ENCODE measurements at places on chromosomes 4 and X.
A peak's percentile ranks its signal among the peaks of the same experiment; 100 is the strongest.

DNA sequence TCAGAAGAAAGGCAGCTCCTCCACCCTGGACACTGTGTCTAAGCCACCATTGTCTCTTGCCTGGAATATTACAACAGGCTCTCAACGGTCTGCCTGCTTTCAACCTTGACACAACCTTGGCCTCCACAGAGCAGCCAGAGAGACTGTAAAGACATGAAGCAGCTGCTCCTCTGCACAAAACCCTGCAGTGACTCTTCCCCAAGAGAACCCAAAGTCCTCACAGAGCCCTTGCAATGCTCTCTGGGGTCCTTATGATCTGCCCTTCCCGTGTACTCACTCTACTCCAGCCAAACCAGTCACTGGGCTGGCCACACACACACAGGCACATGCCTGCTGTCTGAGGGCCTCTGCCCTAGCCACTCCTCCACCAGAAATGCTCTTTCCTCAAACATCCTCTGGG lies 75.9 kb upstream of the CPEB2 start:
- DNase-seq: no peak

- no peak for DNase-seq
Measured at GRCh38 chr4:961351-962230, 11.8 kb downstream of the DGKQ start.

DNA sequence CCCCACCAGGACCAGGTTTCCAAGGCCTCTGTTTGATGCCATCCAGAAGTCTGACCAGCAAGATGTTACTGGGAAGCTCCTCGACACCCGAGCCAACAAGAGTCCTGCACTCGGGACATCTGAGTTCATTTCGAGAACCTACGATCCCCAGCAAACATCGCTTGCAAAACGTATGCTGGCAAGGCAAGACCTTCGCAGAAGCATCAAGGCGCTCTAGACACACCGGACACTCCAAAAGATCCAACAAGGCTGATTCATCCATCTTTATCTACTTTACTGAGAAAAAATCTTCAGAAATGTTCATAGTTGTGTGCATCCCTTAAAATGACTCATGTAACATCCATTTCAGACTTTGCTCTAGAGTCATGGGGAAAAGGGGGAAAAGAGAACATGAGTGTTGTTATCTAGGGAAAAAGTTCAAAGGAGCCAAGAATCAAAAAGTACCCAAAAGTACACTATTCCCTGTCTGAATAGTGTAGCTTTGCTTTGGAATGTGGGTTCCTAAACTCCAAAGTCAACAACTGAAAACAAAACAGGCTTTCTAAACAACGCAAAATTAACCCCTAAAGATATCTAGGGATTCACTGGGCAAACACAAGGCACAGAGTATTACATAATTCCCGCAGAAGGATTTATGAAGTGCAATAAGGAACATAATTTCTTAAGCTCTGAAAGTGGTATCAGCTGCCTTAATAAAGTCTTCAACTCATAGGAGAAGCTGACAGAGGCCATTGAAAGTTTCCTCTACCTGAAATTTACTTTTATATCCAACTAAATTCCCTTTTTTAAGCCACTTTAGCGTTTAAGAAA lies 1.6 kb downstream of the SH3RF1 start:
- no peak for DNase-seq

DNA sequence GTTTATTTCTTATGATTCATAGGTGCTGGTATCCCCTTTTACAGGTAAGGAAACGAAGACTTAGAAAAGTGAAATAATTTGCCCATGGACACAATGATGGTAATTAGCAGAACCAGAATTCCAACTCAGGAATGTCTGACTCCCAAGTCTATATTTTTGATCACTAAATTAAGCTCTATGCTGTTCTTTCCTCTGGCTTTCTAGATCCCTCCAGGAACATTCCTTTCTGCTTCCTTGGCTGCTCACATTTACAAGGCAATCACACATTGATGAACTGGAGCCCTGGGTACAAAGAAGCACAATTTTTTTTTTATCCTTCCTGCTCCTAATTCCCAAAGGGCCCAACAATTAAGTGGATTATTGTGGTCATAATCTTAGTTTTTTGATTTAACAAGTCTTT lies 7.0 kb upstream of the CDKN2AIP start:
- no peak for DNase-seq

DNA sequence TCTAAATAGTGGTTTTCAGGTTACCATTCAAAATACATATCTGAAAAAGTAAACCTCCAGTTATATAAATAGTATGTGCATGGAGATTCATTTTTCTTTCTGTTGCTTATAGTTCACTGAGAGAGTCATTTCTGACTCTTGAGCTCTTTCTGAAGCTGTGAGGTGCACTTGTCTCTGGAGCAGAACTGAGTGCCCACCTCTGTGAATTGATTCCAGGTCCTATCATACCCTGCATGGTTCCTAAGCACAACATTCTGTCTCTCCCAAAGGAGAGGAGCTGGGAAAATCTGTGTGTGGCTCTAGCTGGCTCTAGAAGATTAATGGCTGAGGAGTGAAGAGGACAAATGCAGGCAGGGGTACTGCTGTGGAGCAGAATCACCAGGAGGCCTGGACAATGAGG lies 161.6 kb upstream of the HCCS start:
- no peak for DNase-seq

DNA sequence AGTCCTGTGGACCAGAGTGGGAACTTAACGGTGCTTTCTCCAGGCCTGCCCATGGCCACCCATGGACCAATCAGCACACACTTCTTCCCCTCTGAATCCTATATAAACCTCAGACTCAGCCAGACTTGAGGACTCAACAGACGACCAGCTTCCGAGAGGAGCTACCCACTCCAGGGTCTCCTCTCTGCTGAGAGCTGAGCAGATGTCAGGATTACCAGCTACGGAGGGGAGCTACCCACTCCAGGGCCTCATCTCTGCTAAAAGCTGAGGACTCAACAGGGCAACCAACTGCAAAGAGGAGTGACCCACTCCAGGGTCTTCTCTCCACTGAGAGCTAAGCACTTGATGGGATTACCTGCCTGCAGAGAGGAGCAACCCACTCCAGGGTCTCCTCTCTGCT lies 80.0 kb upstream of the DDX60 start:
- no peak for DNase-seq

- no peak for DNase-seq
Measured at GRCh38 chr4:10974371-10974770, 289.8 kb upstream of the CLNK start.

DNA sequence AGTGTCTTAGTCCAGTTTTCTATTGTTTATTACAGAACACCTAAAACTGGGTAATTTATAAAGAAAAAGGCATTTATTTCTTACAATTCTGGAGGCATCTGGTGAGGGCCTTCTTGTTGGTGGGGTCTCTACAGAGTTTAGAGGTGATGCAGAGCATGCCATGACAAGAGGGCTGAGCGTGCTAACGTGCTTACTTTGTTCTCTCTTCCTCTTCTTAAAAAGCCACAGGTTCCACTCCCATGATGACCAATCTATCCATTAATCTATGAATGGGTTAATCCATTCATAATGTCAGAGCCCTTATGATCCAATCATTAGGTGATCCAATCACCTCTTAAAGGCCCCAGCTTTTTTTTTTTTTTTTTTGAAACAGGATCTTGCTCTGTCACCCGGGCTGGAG lies 291.5 kb upstream of the GALNTL6 start:
- DNase-seq: no peak

GRCh38 chrX:150635952-150636351 lies 57.2 kb upstream of the MTMR1 start:
- peak; percentile 11 for DNase-seq

DNA sequence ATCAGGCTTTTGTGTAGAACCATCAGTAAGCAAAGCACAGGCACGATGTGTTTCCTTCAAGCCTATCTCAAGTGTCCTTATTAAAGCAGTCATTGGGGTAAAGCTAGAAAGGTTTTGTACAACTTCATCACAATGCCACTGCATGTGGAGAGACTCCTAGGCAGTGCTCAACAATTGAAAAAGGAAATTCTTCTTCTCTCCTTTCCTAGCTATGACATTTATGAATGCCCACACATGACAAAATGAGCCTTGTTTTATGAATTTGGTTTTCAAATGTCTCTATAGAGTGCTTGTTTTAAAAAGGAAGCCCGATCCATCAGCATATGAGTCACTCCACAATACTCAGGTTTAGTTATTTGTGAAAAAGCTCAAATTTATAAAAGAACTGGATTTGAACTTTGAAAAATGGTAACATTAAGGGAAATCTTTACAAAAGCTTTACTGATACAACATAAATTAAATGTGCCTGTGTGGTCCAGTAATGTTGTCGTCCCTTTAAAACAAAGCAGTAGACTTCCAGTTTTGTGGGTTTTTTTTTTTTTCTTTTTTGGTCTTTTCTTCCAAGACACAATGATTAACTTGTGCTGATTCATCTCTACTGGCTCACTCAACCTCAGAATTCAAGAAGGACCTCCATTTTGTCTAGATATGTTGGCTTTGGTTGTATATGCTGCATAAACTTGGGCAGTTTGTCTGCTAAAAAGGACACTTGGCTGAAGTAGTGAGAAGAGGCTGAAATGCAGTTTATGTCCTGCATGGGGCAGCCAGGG lies 273.8 kb downstream of the GASK1B start:
- DNase-seq: no peak

GRCh38 chrX:110320381-110320987 lies 2.6 kb upstream of the AMMECR1 start:
- DNase-seq: no peak

GRCh38 chr4:40421839-40422708 lies 86.9 kb downstream of the CHRNA9 start:
- DNase-seq: no peak

DNA sequence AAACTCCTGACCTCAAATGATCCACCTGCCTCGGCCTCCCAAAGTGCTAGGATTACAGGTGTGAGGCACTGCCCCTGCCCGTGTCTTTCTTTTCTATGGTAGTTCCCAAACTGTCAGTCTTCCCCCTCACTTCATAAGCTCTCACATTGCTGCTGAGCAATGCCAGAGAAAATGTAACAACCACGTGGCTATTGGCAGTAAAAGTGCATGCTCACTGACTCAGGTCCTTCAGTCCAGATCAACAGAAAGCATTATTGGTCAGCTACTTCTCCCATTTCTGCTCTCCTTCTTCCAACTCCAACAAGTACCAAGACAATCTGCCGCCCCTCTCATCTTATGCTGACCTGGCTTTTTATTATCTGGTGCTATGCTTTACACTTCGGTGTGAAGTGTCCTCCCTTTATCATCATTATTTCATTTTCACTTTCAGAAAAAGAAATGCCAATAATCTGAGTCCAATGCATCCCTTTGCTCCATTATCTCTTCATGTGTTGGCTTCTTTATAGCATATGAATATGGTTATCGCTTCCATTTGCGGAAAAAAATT lies 133.8 kb upstream of the UGT8 start:
- no peak for DNase-seq

- no peak for DNase-seq
Measured at GRCh38 chr4:48683784-48684666, 96.1 kb downstream of the FRYL start.
